ENCODE measurements at places on chromosomes 2 and 18.

DNA sequence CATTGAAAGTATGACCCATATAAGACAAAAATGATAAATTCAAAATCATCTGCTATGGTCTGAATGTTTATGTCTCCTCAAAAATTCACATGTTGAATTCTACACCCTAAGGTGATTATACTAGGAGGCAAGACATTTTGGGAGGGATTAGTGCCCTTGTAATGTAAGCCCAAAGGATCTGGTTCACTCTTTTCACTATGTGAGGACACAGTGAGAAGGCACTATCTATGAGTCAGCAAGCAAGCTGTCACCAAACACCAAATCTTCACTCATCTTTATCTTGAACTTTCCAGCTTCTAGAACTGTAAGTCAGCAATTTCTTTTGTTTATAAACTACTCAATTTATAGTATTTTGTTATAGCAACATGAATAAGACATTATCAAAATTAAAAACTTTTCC, 284.7 kb upstream of the ZC3H15 start:
- no peak for DNase-seq

GRCh38 chr18:8389391-8390340, 219.6 kb upstream of the RAB12 start:
- DNase-seq, result peak; percentile 83

- DNase-seq, result no peak
Measured at GRCh38 chr2:100702438-100703109, 117.4 kb upstream of the NPAS2 start.

- no peak for DNase-seq
Measured at GRCh38 chr2:101803128-101803527, 105.6 kb downstream of the MAP4K4 start.

- DNase-seq, result no peak
Measured at GRCh38 chr18:39998317-39998716, 1956.7 kb upstream of the PIK3C3 start.
